ENCODE measurements at places on chromosomes 16 and 17.
A peak's percentile ranks its signal among the peaks of the same experiment; 100 is the strongest.

DNA sequence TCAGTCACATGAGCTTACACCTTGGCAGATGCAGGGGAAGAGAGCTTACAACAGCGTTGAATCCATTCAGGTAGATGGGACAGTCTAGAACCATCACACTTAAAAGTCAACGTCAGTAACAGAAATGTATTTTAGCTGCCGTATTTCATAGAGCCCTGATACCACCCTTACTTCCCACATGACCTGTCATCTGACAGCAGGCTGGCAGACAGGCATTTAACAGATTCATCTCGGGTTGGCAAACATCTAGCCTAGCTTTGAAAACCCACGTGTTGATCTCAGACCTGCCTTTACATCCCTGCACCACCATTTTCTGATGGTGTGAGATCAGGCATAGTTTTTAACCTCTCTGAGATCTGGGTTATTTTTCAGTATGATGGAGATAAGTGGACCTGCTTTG, 177.9 kb upstream of the HSBP1 start:
- no peak for DNase-seq

DNA sequence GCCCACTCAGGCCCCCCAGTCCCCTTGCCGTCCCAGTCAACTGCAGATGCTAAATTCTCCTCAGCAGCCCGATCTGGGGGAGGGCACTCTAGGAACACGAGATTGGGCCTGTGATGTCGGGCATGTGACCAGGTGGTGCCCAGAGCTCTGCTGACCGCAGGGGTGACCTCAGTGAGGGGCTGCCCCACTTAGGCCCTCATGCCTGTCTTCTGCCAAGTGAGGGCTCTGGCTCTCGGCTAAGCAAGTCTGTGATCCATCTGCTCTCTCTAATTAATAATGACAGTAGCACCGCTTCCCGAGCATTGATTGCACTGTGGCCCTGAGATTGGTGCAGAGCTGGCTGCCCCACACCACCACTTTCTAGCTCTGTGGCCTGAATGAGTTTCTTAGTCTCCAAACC, 138.8 kb downstream of the MRM1 start:
- no peak for DNase-seq

DNA sequence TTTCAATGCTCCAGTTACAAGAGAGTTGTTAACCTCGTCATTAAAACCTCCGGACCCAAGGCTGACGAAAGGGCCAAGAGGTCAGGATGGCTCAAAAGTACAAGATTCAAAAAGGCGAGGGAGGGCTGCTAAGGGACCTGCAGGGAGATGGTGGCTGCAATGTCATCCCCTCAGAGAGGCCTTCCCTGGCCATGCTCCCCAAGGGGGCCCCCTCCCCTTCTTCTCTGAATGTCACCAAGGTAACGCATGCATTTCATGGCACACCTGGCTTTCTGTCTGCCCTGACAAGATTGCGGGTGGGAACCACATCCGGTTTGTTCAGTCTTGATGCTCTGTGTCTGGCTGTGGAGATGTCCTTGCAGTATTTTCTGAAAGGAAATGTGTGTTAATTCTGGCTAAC, 89.9 kb downstream of the C16orf78 start:
- DNase-seq, result no peak

- DNase-seq, result no peak
Measured at GRCh38 chr16:53768167-53768566, 64.2 kb downstream of the FTO start.

- no peak for DNase-seq
Measured at GRCh38 chr16:73251608-73252007, 203.7 kb upstream of the ZFHX3 start.

GRCh38 chr17:27862004-27862403, 31.2 kb downstream of the LYRM9 start:
- DNase-seq, result no peak

- no peak for DNase-seq
Measured at GRCh38 chr17:58641887-58642311, 49.9 kb downstream of the TEX14 start.

DNA sequence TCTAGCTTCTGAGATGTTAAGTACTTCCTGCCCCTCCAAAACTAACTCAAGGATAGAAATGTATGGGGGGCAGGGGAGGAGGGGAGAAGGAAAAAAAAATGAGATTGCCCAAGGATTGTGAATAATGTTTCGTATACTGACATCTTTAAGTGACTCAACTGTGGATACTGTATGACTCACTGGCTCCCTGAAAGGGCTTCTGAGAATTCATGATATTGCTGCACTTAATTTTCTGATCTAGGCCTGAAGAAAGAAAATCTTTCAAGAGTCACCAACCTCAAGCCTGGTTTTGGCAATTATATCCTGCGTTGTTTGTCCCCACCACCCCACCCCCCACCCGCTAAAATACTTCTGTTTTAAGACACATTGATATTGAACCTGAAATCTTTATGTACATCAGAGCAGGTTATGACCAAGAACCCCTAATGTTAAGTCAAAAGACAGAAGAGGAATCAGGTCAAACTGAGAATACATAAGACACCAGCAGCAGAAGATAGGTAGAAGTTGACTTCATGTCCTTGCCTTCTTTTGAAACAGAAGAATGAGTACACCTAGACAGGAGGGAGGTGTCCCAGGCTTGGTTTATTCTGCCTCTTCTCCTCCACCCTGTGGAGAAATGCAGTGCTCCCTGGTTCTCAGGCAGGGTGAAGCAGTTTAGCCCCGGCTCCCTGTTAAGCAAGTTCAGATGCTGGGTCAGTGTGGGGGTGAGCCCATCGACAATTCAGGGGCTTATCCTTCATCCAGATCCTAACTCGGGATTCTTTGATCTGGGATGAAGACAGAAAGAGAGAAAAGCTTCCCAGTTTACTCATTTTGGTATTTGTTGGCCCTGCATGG, 3.3 kb upstream of the FBXL20 start:
- DNase-seq, result no peak

DNA sequence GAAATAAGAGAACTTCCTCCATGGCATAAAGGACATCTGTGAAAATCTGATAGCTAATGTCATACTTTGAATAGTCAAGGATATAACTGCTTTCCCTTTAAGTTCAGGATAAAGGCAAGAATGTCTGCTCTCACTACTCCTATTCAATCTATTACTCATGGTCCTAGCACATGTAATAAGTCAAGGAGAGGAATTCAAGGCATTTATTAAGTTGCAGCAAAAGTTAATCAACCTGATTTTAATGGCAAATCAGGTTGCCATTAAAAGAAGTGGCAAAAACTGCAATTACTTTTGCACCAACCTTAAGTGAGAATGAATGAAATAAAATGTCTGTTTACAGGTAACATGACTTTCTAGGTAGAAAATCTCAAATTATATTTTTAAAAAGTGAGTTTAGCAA, 225.9 kb downstream of the CNTNAP4 start:
- DNase-seq, result no peak

DNA sequence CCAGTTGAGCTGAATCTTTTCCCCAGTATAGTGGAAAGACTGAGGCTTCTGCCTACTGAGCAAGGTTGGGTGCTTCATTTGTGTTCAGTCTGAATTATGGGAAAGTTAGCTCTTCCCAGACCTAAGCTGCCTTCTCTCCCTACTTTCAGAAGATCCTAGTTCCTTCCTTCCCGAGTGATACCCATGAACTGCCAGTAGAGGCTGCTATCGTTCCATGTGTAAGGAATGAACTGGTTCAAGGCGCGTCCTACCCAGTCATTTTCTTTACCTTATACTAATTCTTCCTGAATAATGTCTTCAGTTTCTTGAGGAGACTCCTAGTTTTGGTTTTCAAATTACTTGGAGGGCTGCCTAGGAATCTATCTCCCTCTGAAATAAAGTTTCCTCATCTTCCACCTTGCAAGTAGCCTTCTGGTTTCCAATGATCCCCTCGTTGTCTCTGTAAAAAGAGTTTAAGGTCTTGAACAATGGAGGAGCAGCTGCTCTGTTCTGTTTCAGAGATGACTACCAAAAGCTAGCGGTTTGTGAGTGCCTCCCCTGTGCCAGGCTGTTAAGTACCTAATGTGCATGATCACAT, 934 bp upstream of the AOC2 start:
- DNase-seq, result no peak

DNA sequence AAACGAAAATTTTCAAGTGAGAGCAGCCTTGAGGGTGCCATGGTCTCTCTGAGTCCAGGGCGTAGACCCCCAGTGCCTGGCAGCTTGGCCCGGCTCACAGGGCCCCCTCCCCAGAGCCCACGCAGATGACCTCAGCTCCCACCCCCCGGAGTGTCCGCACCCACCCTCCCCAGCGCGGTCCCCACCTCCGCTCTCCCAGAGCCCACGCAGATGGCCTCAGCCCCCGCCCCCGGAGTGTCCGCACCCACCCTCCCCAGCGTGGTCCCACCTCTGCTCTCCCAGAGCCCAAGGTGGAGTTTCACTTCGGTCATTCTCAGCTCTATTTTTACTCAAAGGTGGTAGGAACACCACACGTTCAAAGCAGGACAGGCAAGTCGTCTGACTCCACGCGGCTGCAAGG, 13.9 kb downstream of the ABR start:
- no peak for DNase-seq

DNA sequence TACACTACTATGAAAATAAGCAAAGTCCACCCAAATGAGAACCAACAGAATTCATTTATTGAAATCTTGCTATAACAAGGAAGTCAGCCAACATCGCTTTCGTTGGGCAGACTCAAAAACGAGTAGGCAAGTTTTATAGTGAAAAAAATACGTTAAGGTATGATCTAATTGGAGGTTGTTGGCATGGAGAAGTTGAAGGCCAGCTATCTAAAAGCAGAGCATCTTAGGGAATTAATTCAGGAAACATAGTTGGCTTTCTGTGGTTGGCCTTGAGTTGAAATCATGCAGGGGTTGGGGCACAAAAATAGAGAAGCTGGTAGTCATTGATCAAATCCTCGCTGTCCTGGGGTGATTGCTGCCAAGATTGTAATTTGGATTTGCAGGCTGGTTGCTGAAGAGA, 118.3 kb downstream of the PPM1E start:
- DNase-seq, result no peak

DNA sequence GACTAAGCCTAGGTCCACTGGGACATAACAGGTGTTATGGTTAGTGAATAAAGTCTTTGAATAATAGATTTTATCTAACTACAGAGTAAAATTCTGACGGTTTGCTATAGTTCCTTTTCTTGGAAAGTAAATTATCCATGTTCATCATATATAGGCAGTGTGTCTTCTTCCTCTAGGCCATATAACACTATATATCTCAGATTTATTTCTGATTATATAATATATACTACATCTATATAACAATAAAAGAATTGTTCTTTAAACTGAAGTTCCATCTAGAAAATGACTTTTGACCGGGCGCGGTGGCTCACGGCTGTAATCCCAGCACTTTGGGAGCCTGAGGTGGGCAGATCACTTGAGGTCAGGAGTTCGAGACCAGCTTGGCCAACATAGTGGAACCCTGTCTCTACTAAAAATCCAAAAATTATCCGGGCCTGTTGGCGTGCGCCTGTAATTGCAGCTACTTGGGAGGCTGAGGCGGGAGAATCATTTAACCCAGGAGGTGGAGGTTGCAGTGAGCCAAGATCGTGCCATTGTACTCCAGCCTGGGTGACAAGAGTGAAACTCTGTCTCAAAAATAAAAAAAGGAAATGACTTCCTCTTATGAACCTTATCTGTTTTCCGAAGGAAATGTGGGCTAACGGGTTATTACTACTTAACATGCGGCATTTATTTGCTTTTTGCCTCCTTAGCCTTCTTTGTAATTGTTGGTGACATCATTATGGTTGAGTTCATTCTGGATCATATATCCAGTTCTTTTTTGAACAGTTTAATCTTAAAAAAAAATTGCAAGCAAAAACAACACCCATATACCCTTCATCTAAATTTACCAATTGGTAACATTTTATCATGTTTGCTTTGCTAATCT, 29.2 kb downstream of the NOL11 start:
- peak; percentile 13 for DNase-seq

- DNase-seq, result no peak
Measured at GRCh38 chr16:3965306-3965705, 84.8 kb upstream of the CREBBP start.

DNA sequence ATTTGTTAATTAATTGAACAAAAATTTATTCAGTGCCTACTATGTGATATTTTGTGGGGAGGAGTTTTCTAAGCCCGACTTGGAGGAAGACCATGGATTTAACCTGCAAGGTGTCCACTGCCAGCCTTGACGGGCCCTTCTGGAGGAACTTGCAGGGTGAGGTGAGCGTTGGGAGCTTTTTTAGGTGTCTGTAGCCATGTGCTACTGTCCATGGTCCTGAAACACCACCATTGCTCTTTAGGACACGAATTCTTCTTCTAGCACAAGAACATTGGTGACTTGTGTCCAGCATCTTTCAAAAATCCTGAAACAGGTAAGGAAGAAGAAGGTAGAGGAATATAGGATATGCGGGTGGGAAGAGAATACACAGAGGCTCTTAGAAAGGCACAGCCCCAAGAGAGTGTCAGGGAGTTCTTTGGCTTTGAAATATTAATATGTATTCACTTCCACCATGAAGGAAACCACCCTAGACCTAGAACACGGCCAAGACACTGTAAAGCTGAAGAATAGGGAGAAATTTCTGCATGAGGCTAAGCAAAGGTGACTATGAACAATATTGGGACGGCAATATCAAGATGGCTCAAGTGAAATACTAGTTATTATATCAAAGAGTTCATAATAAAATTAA, 27.9 kb upstream of the OR4D1 start:
- no peak for DNase-seq

DNA sequence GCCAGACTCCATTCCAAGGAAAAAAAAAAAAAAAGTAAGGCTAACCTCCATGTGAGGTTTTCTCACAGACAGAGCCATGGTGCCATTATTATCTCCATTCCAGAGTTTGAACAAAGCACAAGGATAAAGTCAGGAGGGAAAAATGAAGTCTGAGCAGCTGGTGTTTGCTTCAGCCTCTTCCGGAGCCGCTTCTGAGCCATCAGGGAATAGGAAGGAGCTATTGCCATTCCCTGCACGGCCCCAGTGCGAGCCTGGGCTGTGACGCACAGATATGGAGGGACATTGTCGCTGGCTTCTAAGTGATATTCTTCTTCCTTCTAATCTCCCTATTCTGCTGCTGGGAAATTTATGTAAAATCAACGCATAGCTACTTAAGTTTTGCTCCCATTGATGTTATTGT, 69.5 kb upstream of the PIRT start:
- no peak for DNase-seq

DNA sequence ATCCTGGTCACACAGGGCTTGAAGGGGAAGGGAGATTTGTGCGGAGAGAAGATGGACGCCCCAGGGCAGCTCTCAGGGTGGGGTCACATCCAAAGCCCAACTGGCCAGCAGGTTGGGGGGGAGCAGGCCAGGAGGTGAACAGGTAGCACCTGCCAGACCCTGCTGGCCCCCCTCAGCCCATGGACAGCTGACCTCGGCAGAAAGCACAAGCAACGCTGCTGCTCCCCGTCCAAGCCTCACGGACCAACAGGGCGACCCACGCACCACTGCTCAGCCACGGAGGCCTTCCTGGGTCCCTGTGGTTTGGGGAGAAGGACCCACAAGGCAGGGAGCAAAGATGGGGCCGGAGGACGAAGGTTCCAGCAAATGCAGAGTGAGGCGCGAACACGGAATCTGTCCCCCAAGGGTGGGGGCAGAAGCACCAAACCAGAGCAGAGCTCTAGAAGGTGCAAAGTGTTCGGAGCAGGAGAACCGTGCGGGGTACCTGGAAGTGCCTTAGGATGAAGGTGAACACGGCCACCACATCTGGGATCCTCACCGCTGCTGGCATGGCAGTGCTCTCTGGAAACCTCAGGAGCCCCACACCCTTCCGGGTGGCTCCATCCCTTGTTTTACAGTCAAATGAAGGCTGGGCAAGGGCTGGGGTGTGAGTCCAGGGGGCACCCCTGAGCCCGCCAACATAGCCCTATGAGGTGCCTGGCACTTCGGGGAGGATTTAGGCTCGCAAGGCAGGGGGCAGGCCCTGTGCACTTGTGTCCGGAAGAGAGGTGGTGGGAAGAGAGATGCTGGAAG, 17.9 kb downstream of the CEP295NL start:
- DNase-seq, result no peak

Data from NCI-H2029 treated with DMSO at 0.1 percent for 48 hours (cell line).